ENCODE measurements at places on chromosomes 7 and 10.

GRCh38 chr7:116546916-116547315, 22.1 kb downstream of the CAV1 start:
- no peak for DNase-seq

DNA sequence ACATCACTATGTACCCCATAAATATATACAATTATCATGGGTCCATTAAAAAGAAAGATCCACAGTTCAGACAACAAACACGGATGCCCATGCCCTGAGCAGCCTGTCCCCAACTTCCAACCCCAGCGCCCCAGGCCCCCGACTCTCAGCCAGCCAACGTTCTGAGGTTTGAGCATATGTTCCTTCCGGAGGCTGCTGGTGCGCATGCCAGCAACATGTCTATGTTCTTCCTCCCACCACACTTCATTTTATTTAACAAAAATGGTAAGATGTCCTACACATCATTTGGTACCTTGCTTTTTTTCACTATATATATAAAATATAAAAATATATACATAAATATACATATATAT, 250.9 kb downstream of the MAD1L1 start:
- DNase-seq: no peak

DNA sequence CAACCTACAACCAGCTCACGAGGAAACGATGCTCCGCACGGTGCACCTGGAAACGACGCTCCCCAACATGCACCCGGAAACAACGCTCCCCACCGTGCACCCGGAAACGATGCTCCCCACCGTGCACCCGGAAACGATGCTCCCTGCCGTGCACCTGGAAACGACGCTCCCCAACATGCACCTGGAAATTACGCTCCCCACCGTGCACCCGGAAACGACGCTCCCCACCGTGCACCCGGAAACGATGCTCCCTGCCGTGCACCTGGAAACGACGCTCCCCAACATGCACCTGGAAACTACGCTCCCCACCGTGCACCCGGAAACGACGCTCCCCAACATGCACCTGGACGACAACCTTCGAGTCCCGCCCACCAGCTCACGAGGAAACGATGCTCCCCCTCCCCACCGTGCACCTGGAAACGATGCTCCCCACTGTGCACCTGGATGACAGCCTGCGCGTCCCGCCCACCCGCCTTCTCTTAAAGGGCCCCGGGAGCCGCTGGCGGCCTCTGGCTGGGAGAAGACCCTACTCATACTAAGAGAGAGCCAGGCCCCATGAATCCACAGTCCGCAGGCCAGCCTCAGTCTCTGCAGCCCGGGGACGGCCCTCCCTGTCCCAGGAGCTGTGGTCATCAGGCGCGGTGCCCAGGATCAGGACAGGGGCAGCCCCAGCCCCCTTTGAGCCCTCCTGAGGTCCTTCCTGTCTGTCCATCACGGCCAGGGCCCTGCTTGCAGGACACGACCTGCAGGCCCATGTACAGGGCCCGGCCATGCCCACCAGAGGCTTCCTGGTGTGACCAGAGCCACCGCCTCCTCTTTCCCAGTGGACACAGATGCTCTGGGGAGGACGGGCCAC, 98.3 kb downstream of the PDGFA start:
- no peak for DNase-seq

DNA sequence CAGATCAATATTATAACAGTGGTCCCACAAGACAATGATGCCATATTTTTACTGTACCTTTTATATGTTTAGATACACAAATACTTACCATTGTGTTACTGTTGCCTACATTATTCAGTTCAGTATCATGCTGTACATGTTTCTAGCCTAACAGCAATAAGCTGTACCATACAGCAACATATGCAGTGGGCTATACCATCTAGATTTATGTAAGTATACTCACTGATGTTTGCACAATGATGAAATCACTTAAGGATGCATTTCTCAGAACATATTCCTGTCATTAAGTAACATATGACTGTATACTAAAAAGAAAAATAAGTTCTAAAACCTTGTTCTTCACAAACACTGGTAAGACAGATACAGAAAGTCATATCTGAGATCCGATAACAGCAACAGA, 468.6 kb upstream of the SEMA3A start:
- no peak for DNase-seq

GRCh38 chr7:128791121-128791971, at the start of gene CCDC136:
Gene CCDC136 (plus strand): TSS chr7:128791968. CDS start chr7:128792412, 444 bp downstream.
- peak; percentile 72 for DNase-seq

- DNase-seq: no peak
Observed at GRCh38 chr7:73621168-73622063, 2.9 kb downstream of the MLXIPL start.

DNA sequence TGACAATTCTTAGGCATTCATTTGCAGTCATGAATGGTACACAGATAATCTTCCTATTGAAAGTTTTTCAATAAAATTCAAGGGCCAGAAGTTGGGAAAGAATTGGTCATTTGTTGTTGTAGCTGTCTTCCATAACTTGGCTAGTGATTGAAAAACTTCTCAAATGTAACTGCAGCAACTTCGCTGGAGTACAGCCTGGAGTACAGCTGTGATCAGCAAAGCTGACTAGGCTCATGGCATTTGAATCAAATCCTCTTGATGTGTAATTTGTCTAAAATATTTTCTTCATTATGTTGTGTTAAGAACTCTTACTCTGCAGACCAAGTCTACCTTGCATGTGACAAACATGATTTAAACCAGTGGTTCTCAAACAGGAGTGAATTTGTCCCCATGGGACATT, 226.5 kb upstream of the STEAP1 start:
- DNase-seq: no peak

- no peak for DNase-seq
Observed at GRCh38 chr10:71368176-71368575, 28.5 kb upstream of the CDH23 start.

- no peak for DNase-seq
Observed at GRCh38 chr7:158050978-158051651, 536.5 kb downstream of the PTPRN2 start.

DNA sequence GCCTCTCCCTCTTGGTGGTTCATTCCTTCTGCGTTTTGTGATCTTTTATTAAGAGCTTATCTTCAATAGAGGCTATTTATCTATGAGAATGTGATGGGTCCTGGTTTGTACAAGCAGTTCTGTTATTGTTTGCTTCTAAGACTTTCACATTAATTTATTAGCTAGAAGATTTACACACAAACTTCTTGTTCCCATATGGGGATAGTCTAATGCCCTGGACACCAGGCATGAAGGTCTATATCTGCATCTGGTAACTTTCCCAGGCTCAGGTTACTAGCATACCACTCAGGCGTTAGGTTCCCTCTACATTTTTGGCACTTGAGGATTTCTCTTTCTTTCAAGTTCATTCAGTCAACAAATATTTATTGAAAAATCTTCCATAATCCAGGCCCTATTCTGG, 7.7 kb downstream of the XPNPEP1 start:
- no peak for DNase-seq

GRCh38 chr7:148944935-148945934, 61.1 kb upstream of the EZH2 start:
- DNase-seq: no peak

GRCh38 chr10:31584876-31585275, 265.9 kb downstream of the ZEB1 start:
- no peak for DNase-seq

DNA sequence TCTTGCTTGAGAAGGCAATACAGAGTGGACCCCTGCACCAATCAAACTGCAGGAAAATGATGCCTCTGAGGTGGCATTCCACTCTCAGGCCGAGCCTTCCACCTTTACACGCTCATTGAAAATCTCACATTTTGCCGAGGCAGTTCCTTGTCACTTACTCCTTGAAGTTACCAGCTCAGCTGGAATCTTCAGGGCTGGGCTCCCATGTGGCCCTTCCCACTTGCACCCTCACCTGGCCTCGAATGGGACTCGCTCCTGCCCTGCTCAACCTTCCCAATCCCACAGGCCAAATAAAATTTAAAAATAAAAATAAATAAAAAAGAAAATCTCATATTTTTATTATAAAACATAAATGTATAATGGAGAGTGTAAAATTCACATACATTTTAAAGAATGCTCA, 790.7 kb upstream of the COBL start:
- no peak for DNase-seq

GRCh38 chr7:69365651-69366192, 232.6 kb upstream of the AUTS2 start:
- DNase-seq: no peak

DNA sequence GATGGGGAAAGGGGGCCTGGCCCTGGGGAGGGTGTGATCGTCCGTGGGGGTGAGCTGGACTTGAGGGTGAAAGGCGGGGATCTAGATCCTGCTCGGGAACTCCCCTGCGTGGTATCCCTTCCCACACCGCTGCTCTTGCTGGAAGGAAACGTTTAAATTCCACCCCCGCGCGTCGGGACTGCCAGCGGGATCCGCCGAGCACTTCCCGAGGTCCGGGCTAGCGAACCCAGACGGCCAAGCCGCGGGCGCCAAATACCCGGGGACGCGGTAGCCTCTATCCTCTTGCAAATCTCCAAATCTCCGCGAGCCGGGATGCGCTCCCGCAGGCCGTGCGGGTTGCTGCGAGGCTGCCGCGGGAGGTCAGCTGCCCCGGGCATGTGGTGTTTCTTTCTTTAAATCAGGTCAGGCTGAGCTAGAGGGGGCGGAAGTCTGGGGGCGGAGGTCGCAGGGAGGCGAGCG, 904 bp downstream of the NPTX2 start:
- no peak for DNase-seq
